ENCODE measurements at places on chromosomes 2 and 18.
A peak's percentile ranks its signal among the peaks of the same experiment; 100 is the strongest.

GRCh38 chr2:222433332-222434173 lies 9.2 kb downstream of the SGPP2 start:
- no peak for DNase-seq

GRCh38 chr2:142052220-142052863 lies 78.5 kb downstream of the LRP1B start:
- no peak for DNase-seq

DNA sequence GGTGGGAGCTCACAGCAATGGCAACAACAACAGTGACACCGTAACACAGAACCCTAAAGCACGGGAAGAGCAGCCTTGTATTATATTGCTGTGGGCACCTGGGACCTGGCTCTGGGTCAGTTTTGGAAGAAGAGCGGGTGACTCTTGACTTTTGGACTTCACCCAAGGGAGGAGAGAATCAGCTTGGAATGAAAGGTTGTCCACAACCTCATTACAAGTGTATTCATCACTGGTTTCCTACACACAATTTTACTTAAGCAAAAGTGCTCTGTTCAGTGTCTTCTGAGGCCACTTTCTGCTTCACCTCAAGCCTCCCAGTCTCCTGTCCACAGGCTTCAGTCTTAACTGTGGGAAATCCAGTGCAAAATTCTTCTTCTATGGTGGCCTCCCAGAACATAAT lies 263.8 kb downstream of the KCNE4 start:
- no peak for DNase-seq

- no peak for DNase-seq
Measured at GRCh38 chr2:59167514-59167913, 926.4 kb upstream of the FANCL start.

GRCh38 chr2:149528983-149529382 lies 58.6 kb downstream of the MMADHC start:
- DNase-seq, result no peak

- no peak for DNase-seq
Measured at GRCh38 chr2:222563106-222563718, 92.7 kb downstream of the FARSB start.

DNA sequence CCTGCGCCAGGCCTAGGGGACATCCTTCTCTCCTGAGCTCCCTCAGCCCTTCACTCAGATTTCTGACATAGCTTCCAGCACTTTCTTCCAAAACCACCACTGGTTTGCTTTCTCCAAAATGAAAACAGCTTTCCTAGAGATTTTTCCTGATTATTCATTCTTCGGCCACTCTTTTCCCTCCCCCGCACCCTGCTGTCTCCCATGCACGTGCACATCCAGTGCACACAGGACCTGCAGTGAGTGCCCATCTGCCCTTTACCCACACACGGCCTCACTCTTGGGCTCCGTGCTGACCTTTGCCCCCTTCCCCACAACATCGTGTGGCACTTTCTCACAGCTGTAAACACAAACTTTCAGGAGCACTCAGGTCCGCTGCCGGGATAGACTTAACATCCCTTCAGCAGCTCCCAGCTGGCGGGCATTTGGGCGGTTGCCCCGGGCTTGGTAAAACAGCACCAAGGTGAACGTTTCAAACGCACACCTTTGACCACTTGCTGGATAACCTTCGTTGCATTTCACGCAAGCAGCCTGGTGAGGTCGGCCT lies 25.8 kb downstream of the KIF1A start:
- no peak for DNase-seq

GRCh38 chr2:174994381-174994780 lies 10.8 kb downstream of the CHN1 start:
- no peak for DNase-seq

DNA sequence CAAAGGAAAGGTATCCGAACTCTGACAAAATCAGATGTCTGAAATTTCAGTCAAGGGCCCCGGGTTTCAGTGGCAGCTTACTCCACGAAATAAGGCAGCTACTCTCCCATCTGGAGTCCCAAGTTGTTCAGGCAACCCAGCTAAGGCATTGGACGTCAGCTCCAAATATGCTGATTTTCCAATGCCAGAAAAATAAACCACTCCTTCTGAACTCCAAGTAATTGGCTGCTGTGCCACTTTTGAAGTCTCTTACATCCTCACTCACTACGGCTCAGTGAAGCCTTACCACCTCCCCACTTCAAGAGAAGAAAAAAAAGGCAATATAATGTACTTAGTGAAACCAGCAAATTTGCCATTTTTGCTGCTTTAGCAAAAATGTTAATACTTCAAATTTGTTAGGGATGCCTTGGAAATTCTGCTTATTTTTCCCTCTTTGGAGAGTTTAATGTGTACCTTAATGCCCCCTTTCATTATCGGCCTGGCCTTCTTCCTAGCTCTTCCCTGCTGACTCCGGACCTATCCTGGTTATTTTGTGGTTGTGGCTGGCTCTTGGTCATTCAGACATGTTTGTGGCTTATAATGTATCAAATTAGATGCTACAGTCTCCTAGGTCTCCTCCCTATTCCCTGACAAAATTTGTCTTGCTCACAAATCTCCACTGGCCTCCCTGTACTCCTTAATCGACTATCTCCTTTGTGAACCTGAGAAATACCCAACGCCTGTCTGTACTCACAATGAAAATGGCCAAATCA lies 589.2 kb upstream of the ZEB2 start:
- no peak for DNase-seq

DNA sequence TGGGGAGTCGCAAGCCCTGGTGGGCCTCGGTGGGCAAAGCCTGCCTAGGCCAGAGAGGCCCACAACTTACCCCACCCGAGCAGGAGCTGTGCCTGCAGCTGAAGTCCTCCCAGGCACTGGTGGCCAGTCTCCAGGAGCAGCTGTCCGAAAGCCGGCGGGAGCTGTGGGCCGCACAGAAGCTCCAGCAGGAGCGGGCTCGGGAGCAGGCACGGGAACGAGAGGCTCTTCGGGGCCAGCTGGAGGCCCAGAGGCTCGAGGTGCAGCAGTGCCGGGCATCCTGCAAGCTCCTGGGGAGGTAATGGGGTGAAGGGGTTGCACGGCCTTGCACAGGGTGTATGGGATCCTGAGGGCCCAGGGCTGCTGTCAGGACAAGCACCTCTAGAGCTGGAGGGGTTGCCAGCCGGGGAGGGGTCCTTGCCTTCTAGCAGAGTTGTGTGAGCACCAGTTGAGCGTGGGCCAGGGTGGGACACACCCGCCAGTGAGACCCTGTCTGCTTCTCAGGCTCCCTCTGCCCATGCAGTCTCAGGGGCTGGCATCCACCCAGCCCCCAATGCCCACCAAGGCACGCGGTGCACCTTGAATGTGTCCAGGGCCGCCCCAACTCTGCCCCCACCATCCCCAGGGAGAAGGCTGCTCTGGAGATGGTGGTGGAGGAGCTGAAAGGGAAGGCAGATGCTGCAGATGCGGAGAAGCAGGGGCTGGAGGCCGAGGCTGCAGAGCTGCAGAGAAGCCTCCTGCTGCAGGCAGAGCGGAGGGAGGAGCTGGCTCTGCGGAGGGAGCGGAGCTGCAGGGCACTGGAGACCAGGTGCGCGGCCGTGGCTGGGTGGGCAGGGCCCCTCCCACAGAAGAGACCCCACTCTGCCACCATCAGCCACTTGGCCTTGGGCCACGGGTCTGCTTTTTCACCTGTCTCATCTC lies 27.2 kb downstream of the CROCC2 start:
- no peak for DNase-seq

GRCh38 chr2:42799881-42800280 lies 7.5 kb upstream of the HAAO start:
- DNase-seq, result no peak

- no peak for DNase-seq
Measured at GRCh38 chr2:210224591-210224940, 681 bp downstream of the ACADL start.

DNA sequence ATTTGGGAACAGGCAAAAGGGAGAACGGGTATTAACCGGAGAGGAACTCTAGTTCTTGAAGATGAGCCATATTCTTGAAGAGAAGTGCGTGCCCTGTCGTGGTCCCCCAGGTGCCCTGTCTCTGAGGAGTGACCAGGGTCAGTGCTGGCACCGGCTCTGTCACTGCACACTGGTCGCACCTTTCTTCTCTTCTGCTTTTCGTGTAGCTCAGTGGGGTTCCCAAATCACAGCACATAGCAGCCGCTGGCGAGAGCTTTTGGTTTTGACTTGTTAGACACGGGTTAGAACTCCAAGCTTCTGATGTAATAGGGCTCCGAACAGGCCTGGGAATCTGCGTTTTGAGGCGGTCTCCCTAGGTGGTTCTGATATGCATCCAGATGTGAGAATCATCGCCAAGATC lies 18.4 kb upstream of the LRRTM1 start:
- DNase-seq, result no peak

DNA sequence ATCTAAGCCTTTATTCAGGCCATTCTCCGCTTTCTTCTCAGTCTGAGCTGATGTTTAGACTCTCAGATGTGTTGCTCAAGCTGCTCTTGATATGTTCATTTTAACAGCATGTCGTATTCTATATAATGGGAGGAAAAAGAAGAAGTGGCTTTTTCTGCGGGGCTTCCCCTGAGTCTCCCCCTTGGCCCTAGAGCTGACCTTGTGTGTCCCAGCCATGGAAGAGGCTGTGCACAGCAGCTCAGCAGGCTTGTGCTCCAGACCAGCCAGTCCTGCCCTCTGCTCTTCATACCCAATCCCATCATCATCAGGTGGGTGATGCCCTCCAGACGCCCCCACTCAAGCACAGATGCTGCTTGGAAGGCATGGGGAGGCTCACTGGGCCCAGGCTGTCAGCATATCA lies 155.1 kb upstream of the CELF4 start:
- no peak for DNase-seq

DNA sequence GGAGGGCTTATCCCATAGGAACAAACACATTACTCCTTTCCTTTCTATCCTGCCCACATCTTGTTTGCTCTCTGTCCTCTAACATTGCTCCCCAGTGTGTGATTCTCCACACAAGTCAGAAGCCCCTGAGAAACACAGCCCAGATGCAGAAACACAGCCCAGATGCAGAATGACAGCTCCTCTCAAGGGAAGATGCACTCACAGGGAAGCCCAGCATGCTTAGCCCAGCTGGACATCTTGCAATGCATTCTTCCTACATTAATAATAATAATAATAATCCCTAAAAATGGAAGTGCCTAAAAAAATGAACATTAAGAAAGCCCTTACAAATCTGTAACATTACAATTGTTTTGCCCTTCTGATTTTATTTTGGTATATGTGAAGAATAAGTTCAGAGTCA lies 172.1 kb downstream of the CBLN2 start:
- no peak for DNase-seq

DNA sequence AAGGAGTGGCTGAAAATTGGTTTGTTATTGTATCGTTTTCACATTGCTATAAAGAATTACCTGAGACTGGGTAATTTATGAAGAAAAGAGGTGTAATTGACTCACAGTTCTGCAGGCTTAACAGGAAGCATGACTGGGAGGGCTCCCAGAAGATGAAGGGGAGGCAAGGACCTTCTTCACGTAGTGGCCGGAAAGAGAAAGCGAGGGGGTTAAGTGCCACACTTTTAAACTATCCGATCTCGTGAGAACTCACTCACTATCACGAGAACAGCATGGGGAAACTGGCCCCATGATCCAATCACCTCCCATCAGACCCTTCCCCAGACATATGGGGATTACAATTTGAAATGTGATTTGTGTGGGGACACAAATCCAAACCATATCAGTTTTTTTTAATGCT lies 81.6 kb downstream of the FBXO15 start:
- no peak for DNase-seq

- no peak for DNase-seq
Measured at GRCh38 chr2:32715391-32715841, 87.6 kb downstream of the TTC27 start.

- no peak for DNase-seq
Measured at GRCh38 chr2:230305416-230306275, 21.3 kb upstream of the SP140L start.

DNA sequence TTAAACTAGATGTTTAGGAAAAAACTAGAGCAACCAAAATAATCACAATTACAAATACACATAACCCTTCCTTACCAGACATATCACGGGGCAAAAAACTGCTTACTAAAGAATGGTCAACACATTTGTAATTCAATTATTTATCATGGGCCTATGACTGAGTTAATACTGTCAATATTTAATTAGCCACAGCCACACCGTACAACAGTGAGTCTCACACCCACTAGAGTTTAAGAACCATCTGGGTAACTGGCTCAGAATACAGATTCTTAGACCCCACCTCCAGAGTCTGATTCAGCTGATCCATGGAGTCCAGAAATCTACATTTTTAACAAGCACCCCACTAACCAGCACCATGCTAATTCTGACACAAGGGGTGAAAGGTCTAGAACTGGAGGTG lies 14.8 kb downstream of the ATL2 start:
- DNase-seq, result no peak

GRCh38 chr18:45415614-45416013 lies 199.7 kb upstream of the SLC14A2 start:
- DNase-seq, result no peak

GRCh38 chr18:35682281-35682867 lies 100.8 kb downstream of the GALNT1 start:
- DNase-seq, result no peak

GRCh38 chr2:85712336-85712735 lies 18.2 kb downstream of the GNLY start:
- no peak for DNase-seq

- no peak for DNase-seq
Measured at GRCh38 chr2:216839688-216840087, 20.2 kb downstream of the TNP1 start.

GRCh38 chr2:186697536-186697935 lies 3.7 kb downstream of the FAM171B start:
- DNase-seq, result no peak

DNA sequence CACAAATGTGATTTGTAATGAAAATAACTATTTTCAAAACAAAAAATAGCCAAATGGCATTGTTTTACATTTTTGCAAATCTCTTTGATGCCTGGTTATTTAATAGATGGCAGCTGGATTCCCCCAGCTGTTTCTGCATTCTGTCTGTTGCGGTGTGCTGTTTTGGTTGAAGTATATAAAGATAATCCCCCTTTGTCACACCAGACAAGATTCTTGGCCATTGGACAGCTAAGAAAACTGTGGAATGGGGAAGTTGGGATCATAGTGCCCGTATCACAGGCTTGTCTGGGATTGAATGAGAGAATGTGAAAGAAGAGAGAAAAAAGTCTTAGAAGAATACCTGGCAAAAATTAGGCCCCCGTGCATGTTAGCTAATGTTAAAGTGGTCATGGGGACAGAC lies 19.5 kb upstream of the LYPD6B start:
- DNase-seq, result no peak

DNA sequence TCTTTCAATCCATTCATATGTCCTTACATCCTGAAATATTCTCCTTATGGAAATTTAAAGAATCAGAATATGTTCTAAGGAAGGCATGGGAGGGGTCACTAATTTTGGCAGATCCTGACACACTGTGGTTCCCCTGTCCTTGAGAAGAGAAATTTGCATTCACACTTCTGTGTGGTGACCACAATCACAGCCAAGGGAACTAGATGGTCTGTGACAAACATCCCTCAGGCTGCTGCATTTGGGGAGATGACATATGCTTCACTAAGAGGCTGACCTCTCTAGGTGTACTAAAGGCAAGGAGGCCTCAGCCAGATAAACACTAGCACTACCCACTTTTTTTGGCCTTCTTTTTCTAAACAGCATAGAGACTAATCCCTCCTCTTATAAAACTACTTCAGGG lies 129.6 kb downstream of the MREG start:
- DNase-seq, result no peak

GRCh38 chr2:223692191-223692947 lies 90.2 kb upstream of the SCG2 start:
- DNase-seq, result no peak

- DNase-seq, result peak; percentile 8
Measured at GRCh38 chr2:219073413-219074129, 12.8 kb upstream of the IHH start.

Measured in CD4-positive, alpha-beta T cell treated with Interleukin-2 at 100 ng/mL for 4 hours (primary cell).